ENCODE measurements at places on chromosomes 2 and 18.
A peak's percentile ranks its signal among the peaks of the same experiment; 100 is the strongest.

DNA sequence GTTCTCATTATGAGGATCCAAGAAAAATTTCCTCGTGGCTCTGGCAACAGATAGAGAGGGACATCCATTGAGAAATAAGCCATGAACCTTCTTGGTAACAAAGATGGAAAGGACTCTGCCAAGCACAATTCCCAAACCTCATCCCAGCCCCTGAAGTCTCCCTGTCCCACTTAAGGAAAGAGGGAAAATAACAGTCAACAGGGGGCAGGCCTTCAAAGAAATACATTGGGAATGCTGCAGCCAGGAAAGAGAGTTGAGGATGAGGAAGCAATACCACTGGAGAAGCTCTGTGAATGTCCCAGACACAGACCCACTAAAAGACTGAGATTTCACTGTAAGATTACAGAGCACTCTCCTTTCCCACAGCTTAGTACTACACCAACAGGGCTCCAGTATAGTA, 93.2 kb downstream of the CD226 start:
- DNase-seq = no peak

DNA sequence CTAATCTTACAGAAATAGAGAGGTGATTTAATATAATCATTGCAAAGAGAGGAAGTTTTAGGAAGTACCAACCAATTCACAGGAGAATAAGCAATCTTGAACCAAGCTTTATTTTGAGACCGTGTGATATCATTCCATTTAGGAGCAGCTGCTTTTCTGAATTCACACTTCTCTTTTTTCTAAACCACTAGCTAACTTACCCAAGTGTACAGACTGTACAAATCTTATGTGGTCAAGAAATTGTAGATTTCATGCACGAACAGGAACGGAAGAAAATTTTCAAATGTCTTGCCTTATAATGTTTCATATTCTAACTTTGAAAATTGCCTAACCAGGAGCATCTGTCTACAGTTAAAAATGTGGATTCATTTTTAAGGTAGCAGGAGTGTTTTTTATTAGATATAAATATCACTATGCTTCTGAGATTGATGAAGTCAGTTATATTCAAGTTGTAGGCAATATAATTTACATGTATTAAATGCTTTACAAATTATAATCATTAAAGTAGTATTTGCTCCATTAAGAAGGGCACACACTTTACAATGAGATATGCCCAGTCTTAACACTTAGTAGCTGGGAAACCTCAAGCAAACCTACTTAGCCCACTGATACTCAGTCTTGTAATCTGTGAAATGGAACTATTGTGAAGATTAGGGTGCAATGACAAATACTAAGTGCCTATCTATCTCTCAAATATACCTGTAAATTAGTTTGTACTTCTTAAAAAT, 302.2 kb upstream of the STON1 start:
- no peak for DNase-seq

DNA sequence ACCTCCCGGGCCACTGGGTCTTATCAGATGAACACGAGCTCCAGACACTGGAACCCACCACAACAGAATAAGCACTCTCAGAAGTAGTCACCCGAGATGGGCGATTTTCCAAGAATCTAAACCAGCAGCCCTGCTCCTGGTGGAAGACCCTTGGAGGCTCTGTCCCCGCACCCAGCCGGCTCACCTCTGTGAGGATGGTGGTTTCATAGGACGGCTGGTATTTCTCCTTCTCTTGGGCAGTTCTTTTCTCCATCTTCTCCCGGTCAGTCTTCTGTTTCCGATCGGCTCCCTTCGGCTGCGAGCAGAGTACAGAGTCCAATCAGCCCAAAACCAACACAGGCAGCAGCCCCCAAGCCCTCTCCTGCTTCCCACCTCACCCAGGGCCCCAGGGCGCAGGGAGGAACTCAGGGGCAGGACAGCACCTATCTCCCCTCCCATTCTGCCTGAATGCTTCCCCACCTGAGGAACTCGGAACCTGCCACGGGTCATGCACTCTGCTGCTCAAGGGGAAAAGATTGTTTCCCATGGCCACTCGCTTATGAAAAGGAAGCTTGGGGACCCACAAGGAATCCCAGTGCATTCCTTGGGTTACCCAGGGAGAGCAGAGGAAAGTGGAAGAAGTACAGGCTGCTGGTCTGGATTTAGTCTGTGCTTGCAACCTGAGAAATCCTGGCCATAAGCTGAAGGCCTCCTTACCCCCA, 42.7 kb downstream of the TFCP2L1 start:
- no peak for DNase-seq

DNA sequence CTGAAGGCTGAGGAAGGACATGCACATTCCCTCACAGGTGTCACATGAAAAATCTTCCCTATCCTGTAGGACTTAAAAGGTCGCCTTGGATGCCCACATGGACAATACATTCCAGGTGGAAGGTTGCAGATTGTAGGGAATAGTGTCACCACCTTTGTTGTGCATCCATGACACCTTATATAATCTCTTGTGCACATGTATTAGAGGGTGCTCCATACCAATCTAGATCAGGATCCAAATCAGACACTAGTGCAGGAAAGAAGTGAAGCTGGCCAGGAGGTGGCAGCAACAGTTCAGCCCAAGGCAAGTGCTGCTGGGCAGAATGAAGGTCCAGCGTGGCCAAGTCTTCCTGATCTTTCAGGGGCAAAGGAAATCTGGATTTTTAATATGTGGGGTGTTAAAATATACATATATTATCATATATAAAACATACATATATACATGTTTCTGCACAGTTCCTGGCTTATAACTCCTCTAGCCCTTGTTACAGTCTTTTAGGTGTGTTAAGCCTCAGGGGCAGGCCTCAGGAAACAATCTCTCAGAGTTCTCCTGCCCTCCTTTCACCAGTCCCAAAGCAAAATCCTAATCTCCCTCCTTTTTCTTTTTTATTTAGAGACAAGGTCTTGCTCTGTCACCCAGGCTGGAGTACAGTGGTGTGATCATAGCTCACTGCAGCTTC, 16.6 kb downstream of the NIF3L1 start:
- peak; percentile 44 for DNase-seq

DNA sequence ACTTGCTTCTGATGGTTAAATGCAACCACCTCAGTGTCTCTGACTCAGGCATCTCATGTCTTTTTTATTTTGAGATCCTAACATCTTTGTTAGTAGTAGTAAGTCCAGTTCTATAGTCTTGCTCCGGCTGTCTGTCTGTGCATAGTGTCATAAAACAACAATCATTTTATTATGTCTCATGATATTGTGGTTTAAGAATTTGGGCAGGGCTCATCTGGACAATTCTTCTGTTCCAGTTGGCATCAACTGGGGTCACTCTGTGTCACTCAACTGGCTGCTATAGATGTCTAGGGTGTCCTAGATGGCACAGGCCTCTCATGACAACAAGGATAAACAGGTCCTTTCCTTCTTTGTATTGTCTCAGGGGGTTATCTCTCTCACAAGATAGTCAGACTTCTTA, 299.6 kb upstream of the ZNF521 start:
- no peak for DNase-seq

All from HuH-7 (cell line).